ENCODE measurements at places on chromosomes 7 and 10.

DNA sequence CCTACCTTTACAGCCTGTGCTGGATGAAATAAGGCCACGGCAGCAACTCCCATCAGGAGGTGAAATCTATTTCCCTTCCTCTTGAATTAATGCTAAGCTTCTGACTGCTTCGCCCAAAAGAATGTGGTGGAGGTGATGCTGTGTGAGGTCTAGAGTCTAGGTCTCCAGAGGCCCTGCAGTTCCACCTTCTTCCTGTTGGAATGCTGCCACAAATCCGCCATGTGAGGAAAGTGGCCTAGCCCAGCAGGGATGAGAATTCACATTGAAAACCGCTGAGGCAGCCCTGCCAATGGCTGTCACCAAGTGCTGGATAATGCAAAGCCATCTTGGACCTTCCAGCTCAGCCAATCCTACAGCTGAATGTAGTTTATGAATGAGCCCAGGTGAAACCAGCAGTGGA, 28.0 kb downstream of the RHOBTB1 start:
- no peak for DNase-seq

GRCh38 chr7:141562543-141562942, 11.3 kb downstream of the AGK start:
- no peak for DNase-seq

DNA sequence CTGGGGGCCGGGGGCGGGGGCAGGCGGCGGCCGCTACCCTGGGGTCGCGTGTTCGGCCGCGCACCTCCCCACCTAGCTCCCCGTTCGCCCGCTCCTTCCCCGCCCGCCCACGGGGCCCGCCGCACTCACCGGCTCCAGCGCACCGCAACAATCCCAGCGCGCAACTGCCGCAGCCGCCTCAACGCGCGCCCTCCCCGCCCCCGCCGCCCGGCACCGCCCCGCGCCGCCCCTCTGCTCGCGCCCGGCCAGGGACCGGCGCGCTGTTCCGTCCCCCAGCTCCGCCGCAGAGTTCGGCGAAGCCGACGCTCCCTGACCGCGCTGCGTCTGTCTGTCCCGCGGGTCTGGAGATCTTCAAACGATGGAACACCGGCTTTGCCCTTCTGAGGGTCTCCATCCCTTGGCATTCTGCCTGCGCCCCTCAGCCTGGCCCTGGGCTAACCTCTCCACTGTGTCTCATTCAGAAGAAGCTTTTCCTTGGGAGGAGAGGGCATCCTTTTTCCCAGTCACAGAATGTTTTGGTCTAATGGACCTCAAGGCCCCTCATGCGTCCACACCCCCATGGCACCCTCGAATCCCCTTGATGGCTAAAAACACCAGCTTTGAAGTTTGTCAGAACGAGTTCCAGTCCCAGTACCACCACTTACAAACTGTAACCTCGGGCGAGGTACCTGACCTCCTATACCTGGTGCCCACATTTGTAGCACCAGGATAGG, at the start of gene NT5C2:
Gene NT5C2 (minus strand): TSS at position 166 of the 713 bp plus-strand sequence. CDS start 18,314 bp downstream, outside the sequence.
- DNase-seq, result peak; percentile 59

- peak; percentile 1 for DNase-seq
Measured at GRCh38 chr10:68330852-68331454, 911 bp upstream of the HNRNPH3 start.

GRCh38 chr10:48509974-48510692, 94.7 kb downstream of the ARHGAP22 start:
- no peak for DNase-seq

DNA sequence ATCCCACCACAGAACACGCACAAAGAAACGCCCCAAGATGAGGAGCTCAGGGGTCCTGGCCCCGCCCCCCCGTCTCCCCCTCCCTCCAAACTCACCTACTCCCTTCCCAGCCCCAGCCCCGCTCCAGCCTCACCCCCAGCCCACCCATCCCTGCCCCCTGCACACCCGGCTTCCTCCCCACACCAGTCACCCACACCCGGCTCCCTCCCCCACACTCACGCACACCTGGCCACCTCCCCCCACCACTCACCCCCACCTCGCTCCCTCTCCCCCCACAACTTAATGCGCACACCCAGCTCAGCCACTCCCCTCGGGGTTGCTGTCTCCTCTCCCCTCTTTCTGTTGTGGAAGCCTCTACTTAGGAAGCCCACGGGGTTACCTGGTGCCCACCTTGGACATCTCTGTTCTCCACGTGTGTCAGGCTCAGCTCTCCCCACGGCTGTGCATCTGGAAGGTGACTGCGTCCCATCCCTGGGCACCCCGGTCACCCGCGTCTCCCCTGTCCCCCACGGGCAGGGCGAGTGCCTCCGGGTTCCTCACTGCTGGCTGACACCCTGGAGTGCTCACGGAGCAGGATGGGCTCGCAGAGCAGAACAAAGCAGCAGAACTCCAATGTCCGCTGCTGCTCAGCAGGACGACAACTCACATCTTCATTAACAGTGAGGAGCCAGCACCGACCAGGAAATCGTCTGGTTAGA, 166.8 kb downstream of the USP6NL start:
- no peak for DNase-seq

- no peak for DNase-seq
Measured at GRCh38 chr7:50787825-50788224, 5.1 kb upstream of the GRB10 start.

GRCh38 chr10:72379062-72379461, 24.3 kb upstream of the DNAJB12 start:
- DNase-seq, result no peak

GRCh38 chr7:871900-872537, 4.3 kb upstream of the GET4 start:
- DNase-seq, result no peak

GRCh38 chr7:150363872-150364271, 4.8 kb upstream of the REPIN1 start:
- no peak for DNase-seq

DNA sequence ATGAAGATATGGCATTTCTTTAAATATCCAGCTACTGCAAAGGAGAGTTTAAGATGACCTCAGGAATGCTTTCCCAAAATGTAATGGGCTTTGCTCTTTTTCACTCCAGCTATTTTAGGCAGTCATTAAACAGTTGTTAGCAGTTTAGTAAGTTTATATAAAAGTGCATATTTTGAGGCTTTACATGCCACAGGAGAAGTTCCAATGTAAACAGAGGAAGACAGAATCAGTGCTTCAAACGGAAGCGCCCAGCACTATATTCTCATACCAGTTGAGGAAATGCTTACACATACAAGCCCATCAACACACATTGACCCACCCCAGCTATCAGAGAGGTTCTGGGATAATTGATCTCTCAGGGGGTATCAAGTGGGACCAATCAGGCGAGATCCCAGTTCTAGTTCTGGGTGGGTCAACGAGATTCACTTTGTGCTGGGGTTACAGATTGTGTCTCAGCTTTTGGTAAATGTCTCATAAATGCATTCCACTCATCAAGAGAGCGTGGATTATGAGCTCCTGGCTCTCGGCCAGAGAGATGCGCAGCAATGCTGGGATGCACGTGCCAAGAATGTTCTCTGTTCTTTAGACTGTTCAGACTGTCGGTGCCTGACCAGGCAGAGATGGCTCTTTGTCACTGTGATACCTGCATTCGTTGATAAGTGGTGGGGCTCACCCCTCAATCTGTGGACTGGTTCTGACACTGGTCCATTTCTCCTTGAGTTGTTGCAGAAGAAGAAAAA, 55.0 kb downstream of the CACNB2 start:
- no peak for DNase-seq

- DNase-seq, result no peak
Measured at GRCh38 chr10:7153750-7154149, 257.1 kb downstream of the SFMBT2 start.

GRCh38 chr10:132764108-132764507, 21.8 kb downstream of the NKX6-2 start:
- no peak for DNase-seq

GRCh38 chr7:106317971-106318370, 33.2 kb upstream of the NAMPT start:
- no peak for DNase-seq

Measured in stimulated activated CD4-positive, alpha-beta T cell treated with anti-CD3 and anti-CD28 coated beads, TNF-alpha, amount 100 ng/mL, for 4 hours (primary cell).